ENCODE measurements at places on chromosomes 6 and 20.

GRCh38 chr6:15400572-15401004 is 154.7 kb downstream of the JARID2 start:
- DNase-seq = peak; percentile 78

GRCh38 chr6:68638230-68638900 is 3.3 kb downstream of the ADGRB3 start:
- no peak for DNase-seq

DNA sequence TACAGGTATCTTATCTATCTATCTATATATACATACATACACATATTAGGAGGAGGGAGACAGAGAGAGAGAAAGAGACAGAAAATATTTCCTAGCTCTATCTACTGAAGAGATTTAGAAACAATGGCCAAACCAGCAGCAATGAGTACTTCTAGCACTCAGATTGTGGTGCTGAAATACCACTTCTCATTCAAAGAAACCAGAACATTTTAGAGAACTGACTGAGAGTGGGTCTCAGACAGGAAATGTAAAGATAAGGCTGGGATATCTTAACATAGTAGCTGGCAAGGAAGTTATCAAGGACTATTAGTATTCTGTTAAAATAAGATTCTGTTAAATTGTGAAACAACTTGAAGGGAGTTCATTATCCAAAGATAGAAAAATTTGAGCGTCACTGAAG is 57.0 kb downstream of the DNAAF9 start:
- DNase-seq = no peak

DNA sequence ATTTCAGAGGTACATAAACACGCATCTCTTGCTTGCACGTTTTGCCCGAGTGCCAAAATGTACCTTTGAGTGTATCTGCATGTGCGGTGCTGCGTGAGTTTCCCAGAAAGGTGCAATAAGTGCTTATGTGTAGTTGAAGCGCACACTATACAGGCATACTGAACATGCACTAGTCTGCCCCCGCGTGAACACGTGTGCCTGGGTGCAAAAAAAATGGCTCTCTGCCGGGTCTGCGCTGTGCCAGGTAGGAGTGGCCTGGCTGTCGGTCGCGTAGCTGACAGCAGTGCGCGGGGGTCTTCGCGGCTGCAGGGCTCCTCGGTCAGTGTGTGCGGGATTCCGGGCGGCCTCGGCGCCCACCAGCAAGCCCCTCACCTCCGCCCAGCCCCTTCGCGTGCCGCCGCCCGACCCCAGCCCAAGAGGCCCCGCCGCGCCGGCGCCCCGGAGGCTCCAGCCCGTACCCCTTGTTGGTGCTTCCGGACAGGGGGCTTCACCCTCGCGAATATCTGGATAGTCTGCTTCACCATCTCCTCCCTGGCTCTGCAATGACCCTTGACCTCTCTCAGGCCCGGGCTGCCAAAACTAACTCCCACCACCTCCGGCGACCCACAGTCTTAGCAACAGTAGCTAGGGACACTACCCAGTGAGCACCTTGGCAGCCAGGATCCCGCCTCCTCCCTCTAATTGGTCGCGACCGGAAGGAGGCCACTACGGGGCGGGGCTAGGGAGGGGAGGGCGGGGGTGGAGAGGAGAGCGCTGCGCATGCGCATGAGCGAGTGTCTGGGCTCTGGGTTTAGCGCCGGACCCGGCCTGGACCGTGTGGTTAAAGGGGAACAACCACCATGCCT is at the start of gene KIF6:
KIF6 (minus strand) TSS at position 622 of the 845 bp plus-strand sequence; CDS start at position 524, 98 bp downstream.
- peak; percentile 83 for DNase-seq

GRCh38 chr20:1163653-1164052 is 21.1 kb downstream of the TMEM74B start:
- DNase-seq = no peak

DNA sequence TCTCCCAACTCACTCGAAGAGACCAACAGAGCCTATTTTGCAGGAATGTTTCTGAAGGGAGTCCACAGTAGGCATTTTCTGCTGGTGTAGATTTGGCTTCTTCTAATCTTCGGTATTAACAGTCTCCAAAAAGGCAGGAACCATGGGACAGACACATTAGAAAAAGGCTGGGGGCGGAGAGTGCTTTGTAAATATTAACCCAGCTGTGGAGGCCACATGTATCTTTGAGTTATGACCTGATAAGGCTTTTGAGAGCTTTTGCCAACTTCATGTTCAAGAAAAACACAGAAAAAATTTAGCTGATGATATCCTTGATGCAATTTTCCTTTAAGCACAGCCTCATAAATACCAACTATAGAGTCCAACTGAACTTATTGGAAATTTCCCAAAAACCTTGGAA is 119.4 kb upstream of the TSHZ2 start:
- no peak for DNase-seq

- no peak for DNase-seq
Observed at GRCh38 chr20:20456741-20457140, 88.8 kb downstream of the INSM1 start.

- DNase-seq = no peak
Observed at GRCh38 chr6:137095651-137096238, 51.0 kb upstream of the IL20RA start.

- DNase-seq = no peak
Observed at GRCh38 chr6:11815231-11815630, 36.6 kb upstream of the ADTRP start.

- DNase-seq = peak; percentile 15
Observed at GRCh38 chr20:3121271-3121911, 36.9 kb upstream of the AVP start.

DNA sequence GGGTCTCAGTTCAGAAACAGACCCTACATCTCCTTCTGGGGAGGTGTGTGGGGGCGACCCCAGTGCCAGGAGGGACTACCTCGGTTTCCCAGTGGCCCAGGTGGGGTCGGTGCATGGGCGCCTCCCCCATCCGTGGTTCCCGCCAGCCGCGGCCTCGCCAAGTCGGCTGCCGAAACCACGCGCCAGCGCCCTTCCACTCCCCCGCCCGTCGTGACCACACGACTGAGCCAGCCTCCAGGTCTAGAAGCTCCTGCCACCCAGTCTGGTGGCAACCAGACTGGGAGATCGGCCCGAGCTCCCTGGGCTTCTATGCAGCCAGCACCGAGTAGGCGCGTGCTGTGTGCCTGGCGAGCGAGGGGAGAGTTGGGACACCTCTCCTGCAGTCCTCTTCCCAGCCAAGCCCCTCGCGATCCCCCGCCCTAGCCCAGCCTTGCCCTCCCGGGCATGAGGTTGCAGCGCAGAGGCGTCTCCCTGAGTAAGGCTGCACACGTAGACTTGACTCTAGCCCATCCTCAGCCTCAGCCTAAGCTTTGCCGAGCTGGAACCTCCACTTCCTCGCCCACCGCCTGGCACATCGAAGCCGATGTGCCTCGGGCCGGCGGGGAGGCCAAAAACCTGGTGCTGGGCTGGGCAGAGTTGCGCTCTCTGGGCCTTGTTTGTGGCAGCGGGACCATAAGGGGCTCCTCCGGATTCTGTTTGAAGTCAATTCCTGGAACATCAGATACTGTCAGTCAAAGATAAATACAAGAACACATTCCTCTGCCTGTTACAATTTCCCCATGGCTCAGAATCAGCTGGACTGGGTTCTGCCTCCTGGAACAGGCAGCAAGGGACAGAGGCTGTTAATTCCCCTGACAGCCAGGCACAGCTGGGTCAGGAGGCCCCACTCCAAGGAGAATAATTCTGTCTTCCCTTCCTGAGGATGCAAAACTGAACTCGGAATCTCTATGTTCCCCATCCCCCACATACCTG is 1.5 kb upstream of the CPNE5 start:
- peak; percentile 37 for DNase-seq

DNA sequence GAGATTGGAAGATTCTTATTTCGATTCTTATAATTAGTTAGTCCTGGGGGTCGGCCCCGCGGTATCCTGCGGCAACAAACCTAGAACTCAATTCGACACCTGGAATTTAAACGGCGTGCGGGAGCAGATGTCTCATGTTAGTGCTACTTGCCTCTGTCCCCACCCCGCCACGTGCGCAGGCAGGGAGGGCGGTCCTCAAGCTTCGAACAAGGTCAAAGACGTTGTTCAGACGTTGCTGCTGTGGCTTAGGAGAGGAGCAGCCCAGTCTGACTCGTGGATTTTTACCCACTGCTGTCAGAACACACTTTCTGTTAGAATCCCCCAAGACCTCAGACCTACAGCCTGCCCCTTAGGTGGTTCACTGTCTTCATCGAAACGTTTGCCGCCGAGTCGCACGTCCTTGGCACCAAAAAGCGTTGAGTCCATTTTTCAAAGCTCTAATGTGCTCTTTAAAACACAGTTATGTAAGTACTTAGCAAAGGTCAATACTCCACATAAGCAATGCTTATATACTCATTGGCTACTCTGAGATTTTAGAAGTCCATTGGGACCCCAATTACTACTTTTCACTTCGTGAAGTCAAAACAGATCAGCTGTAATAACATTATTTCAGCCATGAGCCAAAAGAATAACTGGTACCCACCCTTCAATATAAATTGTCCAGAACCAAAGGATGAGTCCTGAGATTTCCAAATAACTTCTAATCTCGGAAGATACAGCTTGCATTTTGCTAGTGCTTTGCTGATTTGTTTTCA is 2.7 kb upstream of the C6orf62 start:
- DNase-seq = no peak

GRCh38 chr6:12119085-12119588 is 107.0 kb downstream of the HIVEP1 start:
- DNase-seq = no peak

DNA sequence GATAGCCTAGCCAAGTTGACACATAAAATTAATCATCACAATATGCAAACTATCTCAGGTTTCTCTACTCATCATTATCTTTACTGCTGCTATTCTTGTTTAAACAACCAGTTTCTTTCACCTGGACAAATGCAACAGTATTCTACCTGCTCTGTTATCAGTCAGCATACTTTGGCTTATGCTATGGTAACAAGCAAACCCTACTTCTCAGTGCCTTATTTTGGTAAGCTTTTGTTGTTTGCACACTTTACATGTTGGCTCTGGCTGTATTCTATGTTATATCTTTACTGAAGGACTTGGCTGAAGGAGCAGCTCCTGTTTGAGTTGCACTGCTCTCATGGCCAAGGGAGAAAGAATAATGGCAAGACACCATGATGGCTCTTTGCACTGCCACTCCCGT is 463.1 kb downstream of the EPM2A start:
- no peak for DNase-seq

DNA sequence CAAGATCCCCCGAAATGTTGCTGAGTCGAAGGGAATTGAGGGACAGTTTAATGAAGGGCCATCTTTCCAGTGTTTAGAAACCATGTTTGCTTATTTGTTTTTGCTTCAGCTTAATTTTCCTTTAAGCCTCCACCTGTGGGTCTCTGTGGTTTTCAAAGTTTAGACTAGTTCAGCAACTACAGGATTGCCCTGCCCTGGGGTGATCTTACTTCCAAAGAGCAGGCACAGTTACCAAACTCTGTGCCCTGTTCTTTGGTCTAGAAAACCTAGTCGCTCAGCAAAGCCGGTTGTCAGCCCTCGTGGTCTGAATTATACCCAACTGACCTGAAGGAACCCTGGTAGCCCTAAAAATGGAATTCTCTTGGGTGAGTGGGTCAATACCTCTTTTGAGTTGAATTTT is 219.2 kb upstream of the GMDS start:
- DNase-seq = no peak

GRCh38 chr6:125598422-125598821 is 151.0 kb upstream of the HEY2 start:
- peak; percentile 83 for DNase-seq

GRCh38 chr6:141123049-141123448 is 1009.7 kb upstream of the GJE1 start:
- no peak for DNase-seq

DNA sequence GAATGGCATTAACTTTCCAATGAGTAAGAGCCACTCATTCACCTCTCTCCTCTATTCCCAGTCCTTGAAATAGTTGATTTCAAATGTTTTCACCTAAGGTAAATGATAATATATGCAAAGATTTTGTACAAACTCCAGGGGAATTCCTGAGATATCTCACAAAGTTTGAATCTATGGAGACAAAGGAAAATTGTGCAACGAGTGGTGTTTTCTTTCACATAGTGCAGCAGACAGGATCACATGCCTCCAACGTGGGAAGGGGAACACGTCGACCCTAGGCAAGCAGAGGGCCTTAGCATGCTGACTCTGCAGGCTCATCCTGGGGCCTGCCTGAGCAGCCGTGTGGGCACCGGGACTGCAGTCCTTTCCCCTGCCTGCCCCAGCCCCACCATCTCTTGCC is 195.6 kb upstream of the THBS2 start:
- no peak for DNase-seq

DNA sequence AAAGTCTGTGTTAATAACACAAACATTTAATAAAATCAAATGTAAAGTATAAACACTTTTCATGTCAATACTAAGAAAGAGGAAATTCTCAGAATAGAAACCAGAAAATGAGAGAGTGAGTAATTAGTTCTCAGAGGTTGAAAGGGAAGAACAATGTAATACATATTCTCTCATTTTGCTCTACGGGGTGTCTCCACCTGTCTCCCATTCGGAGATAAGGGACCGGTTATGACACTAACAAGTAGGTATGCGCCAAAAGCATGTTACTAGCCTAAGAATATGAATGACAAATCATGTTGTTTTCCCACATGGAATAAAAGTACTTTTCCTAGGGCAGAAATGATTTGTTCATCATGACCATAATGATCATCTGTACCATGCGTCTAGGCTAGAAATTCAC is 35.6 kb upstream of the PRELID3B start:
- no peak for DNase-seq

- no peak for DNase-seq
Observed at GRCh38 chr6:41464481-41464880, 81.7 kb upstream of the FOXP4 start.

- DNase-seq = peak; percentile 15
Observed at GRCh38 chr20:46803123-46804020, 91.3 kb upstream of the EYA2 start.

GRCh38 chr6:31399589-31400466 is 3.6 kb upstream of the MICA start:
- DNase-seq = peak; percentile 80

GRCh38 chr6:111038534-111039252 is 48.6 kb upstream of the SLC16A10 start:
- DNase-seq = no peak

- no peak for DNase-seq
Observed at GRCh38 chr6:16498237-16498636, 259.9 kb downstream of the GMPR start.

- DNase-seq = no peak
Observed at GRCh38 chr6:135322427-135323201, 141.5 kb downstream of the MYB start.

DNA sequence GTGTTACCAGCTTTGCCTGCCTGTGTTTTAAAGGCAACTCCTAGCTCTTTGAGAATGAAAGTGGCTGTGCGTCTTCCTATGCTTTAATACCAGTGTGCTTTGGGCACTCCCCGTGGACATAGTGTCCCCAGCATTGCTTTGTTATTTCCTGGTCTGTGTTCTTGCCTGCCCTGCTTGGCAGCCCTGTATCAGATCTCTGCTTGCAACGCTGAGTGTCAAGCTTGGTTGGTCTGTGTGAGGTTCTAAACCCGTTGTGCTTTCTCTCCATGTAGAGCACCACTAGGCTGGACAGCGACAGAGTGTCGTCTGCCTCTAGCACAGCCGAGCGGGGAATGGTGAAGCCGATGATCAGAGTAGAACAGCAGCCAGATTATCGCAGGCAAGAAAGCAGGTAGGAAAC is 80.2 kb downstream of the AFDN start:
- peak; percentile 60 for DNase-seq

GRCh38 chr6:170136541-170137175 is 154.2 kb downstream of the DLL1 start:
- no peak for DNase-seq
